Ascending aorta (tissue), 2 donors: ENCODE measurements at places on chromosomes 2 and 18.

DNA sequence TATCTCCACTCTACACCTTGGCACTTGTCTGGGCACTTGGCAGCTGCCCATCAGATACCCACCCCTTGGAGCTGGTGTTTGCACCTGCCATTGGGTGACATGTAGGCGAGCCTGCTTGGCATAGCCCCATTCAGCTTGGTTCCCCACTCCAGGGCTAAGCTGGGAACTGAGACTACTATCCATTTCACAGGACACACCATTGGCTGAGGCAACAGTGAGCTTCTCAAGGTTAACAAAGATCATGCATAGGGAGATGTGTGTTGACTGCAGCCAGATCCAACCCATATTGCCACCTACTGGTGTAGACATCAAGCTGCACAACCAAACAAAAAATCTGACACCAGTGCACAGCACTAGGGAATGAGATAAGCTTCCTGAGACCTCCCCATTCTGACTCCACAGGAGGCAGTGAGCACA lies 1389.8 kb upstream of the TMEFF2 start:
- no peak for DNase-seq

- DNase-seq = no peak
Measured at GRCh38 chr2:48412443-48413250, 117.3 kb upstream of the STON1 start.

DNA sequence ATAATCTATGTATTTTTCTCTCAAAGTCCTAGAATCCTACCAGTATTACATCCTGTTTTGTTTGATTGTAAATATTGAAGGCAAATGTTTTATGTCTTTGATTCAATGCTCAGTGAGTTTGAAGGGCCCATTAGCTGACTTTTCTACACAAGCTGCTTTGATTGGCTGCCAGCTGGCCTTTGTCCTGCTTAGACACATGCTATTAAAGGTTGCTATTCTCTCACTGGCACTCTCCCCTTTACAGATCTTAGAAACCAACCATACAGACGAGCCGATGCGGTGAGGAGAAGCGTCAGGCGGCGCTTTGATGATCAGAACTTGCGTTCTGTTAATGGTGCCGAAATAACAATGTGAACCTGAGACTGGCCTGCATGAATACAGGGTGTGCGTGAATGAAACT lies 69.7 kb downstream of the PRPF40A start:
- no peak for DNase-seq

GRCh38 chr2:61961231-61961901 lies 55.9 kb downstream of the COMMD1 start:
- no peak for DNase-seq

DNA sequence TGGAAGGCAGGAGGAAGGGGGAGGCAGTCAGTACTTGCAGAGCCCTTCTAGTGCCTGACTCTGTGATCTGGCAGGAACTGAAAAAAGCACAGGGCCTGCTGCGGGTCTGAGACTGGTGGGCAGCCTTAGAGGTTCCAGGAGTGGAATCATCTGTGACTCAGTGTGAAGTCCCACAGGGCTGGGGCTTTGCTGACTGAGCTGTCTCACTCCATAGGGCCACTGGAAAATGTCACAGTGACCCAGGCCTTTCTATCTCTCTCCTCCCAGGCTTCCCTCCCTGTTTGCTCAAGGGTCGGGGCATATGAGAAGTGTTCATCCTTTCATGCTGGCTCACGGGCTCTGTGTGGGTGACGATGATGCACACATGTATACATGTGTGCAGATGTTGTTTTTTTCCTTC lies 47.1 kb upstream of the ZFP36L2 start:
- DNase-seq = peak; percentile 75

GRCh38 chr18:58452454-58453166 lies 176.3 kb downstream of the ALPK2 start:
- DNase-seq = no peak

DNA sequence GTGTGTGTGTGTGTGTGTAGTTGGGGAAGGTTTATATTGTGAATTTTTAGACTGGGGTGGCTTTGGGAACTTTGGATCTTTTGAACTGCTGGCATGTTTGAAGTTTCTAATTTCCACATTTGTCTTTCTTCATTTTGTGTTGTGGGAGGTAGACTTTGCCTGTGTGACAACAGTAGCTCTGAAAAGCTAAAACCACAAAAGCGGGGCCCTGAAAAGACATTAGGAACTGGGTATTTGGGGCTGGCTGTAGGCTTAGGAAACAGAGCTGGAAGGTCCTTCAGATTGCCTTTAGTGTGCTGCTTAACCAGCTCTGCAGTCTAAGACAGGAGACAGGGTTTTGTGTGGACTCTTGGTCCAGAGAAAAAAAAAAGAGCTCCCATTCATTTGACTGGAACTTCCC lies 27.2 kb upstream of the DOCK10 start:
- DNase-seq = no peak

GRCh38 chr2:96863575-96864342 lies 5.9 kb upstream of the ANKRD39 start:
- no peak for DNase-seq

GRCh38 chr2:148922062-148922461 lies 47.0 kb downstream of the KIF5C start:
- DNase-seq = no peak

- no peak for DNase-seq
Measured at GRCh38 chr18:62987055-62987830, 271.9 kb downstream of the PHLPP1 start.

DNA sequence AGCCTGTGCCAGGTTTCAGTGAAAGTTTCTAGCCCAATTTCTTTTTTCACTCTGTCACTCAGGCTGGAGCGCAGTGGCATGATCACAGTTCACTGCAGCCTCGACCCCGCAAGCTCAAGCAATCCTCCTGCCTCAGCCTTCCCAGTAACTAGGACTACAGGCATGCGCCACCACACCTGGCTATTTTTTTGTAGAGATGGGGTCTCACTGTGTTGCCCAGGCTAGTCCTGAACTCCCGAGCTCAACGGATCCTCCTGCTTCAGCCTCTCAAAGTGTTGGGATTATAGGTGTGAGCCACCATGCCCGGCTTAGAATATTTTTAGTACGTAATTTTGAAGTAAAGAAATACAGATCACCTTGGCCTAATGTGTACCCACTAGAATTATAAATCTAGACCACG lies 87.1 kb downstream of the GORASP2 start:
- no peak for DNase-seq

DNA sequence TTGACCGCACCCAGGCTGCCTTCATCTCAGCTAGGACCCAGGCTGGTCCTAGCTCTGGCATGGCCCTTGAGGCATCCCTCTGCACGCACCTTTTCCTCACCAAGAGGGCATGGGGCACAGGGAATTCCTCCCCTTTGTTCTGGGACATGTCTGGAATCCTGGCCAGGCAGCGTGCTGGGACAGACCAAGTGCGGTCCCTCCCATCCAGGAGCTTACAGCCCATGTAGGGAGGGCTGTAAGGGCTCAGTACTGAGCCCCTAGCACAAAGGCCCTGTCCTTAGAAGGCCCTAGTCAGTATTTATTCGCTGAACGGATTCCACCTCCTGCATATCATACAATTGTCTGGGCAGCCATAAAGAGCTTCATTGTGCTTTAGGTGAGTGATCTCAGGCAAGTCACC lies 3.0 kb downstream of the TMEM37 start:
- DNase-seq = no peak

GRCh38 chr2:239292959-239293774 lies 107.7 kb downstream of the HDAC4 start:
- no peak for DNase-seq
